Activated effector memory CD4-positive, alpha-beta T cell treated with Interleukin-2 at 50 U/mL for 16 hours (primary cell): ENCODE measurements at places on chromosomes 3 and 15.

DNA sequence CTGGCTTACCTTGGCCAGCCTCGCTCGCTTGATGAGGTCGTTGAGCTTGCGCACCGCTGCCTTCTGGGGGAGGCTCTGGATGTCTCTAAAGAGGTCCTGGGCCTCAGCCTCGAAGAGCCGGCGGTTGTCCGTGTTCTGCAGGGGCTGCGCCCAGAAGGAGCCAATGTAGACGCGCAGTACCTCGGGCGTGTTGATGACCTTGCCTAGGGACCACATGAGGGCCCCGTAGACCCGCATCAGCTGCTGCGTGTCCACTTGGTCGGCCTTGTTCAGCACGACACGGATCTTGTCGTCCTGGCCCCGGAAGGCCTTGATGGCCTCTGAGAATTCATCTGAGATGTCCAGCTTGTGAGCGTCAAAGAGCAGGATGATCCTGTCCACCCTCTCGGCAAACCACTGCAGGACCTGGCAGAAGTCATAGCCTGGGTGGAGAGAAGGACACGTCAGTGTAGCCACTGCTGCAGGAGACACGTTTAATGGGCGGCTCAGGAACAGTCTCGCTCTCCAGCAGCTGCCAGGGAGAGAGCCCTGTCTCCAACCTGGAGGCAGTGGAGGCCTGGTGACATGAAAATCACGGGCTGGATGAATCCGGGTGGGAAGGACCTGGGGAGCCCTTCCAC is 25.5 kb upstream of the SPTBN5 start:
- DNase-seq = no peak

- no peak for DNase-seq
These were observed 90.6 kb downstream of the CNTN3 start for GRCh38 chr3:74523811-74524210.

- no peak for DNase-seq
These were observed 1.3 kb downstream of the CX3CR1 start for GRCh38 chr3:39278616-39278935.

DNA sequence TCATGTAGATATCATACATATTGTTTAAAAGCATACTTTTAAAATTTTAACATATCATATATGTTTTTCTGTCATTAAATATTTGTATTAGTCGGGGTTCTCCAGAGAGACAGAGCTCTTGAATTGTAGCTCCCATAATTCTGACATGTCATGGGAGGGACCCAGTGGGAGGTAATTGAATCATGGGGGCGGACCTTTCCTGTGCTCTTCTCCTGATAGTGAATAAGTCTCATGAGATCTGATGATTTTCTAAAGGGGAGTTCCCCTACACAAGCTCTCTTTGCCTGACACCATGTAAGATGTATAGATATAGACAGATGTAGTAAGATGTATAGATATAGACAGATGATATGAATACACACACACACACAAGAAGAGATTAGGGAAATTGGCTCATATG is 161.2 kb upstream of the ABI3BP start:
- DNase-seq = no peak

GRCh38 chr15:69038508-69038907 is 24.0 kb downstream of the NOX5 start:
- DNase-seq = no peak

DNA sequence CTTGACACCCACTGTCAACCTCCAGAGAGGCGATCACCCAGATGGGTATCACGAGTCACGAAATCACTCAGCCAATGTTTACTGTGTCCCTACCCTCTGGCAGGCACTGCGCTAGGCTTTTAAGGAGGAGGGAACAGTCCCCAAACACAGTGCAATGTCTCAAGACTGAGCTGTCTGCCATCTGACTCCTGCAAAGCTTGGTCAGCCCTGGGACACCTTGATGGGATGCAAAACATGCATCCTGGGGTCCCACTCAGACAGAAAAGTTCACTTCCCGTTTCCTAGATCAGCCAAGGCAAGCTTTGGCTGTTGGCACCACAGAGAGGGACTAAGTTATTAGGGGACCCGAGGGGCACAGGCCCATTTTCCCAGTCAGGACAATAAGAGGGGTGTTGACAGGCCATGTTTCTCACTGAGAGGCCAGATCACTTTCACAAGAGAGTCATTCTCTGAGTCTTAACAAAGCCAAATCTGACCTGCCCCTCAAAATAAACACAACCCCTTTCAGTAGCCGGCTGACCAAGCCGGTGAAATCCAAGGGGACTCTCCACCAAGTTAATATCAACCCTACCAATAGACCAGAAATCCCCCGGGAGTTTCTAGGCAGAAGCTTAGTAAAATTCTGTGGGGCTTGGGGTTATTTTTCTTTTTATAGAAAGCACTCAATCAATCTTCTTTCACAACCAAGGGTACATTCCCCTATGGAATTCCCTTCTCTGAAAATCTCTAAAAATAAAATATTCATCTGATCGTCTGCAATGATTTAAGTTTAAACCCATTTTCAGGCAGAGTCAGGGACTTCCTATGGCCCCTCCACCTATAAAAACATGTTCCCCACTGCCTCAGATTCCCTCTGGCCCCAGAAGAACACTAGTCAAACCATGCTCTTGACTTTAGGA is 3.5 kb downstream of the RFTN1 start:
- no peak for DNase-seq

DNA sequence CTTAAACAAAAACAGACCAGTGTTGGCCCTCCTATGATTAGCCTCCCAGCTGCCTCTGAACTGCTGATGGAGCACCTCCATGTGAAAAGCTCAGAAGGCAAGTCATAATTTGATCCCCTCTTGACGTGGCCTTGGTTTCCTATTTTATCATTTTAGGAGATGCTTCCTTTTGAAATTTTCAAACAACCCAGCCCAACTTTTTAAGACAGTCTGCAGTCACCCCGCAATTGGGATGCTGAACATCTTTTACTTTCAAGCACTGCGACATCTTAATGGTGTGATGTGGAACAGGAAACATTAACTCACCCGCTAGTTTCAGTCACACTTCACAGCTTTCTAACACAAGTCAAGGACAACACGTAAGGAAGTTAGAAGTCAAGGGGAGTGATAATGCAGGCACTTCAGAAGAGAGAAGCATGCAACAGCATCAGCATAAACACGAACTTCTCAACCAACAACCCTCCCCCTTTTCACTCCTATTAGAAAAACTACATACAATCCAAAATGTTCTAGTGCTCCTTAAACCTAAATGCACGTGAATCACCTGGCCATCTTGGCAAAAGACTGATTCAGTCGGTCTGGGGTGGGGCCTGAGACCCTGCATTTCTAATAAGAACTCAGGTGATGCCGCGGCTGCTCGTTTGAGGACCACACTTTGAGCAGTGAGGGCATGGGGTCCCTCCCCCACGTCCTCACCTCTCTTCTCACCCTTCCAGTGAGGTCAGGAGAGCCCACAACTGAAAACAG is 161.5 kb downstream of the FOXP1 start:
- DNase-seq = no peak

GRCh38 chr3:3851621-3852323 is 52.5 kb downstream of the LRRN1 start:
- DNase-seq = no peak

- DNase-seq = no peak
These were observed 82.1 kb upstream of the BCHE start for GRCh38 chr3:165919284-165919683.

DNA sequence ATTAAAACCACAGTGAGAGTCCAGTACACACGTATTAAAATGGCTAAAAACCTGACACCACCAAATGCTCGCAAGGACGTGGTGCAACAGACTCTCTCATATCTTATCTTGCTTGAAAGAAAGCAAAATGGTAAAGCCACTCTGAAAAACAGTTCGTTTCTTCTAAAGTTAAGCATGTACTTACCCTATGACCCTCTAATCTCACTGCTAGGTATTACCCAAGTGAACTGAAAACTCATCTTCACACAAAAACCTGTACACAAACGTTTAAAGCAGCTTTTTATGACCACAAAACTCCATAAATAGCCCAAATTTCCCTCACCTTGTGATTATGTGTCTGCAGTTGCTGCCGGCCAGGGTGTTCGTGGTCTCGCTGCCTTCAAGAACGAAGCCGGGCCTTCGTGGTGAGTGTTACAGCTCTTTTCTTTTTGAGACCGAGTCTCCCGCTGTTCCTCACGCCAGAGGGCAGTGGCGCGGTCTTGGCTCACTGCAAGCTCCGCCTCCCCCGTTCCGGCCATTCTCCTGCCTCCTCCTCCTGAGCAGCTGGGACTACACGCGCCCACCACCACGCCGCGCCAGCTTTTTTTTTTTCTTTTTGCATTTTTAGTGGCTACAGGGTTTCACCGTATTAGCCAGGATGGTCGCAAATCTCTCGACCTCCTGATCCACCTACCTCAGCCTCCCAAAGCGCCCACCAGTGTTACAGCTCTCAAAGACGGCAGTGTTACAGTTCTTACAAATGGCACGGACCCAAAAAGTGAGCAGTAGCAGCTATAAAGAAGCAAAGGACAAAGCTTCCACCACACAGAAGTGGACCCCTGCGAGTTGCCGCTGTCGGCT is 165.4 kb downstream of the TJP1 start:
- DNase-seq = no peak

DNA sequence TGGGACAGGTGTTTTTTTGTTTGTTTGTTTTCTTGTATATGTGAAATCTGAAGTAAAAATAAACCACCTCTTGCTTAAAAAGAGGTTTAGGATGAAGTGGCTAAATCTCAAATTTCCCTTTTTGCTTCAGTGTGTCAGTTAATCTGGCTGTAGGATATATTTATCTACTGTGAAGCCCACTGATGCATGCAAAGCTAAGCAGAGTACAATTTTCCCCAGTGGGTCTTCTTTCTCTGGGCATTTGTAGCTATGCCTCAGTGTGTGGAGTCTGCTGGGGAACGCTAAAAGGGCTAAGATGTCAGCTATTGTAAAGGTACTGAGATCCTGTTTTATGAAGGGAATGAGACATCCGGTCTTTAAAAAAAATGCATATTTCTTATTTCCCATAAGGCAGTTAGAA is 190.6 kb downstream of the TCF12 start:
- no peak for DNase-seq

- DNase-seq = no peak
These were observed 7.3 kb downstream of the TBC1D2B start for GRCh38 chr15:78070049-78070700.

DNA sequence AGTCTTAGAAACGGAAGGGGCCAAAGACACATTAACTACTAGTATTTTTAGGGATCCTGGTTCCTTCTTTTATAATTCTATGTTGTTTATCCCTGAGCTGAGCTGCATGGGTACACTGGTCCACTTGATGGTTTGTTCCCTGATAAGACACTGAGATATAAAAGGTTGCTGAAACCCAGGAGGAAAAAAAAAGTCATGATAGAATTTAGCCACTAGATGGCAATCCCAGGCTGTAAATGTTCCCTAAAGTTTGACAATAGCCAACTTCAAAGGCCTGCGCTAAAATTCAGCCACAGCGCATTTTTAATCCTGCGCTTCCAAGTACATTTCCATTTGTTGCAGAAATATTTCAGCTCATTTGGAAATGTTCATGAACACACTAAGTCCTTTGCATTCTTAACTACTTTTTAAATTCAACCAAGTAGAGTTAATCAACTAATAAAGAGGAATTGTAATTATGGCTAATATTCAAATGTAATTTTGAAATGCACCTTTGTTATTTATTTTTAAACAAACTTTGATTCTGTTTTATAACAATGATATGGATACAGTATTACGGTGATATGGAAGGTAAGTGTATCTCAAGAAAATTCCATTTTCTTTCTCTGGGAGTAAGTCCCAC is 249.3 kb upstream of the FEZF2 start:
- no peak for DNase-seq

DNA sequence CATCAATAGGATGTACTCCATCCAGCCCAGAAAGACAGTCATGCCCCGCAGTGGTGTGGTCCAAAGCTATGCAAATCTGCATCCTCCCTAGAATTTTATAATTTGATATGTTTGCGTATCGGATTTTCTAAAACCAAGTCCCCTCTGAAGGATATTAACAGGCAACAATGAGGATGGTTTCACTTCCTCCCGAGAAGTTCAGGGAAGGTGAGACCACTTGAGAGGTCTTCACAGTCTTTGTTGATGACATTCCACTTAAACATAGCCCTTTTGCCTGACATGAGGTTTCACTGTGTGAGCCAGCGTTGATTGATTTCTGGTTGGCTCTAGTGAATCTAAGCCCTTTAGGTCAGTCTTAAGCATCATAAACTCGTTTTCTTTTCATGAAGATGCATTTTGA is 276.1 kb downstream of the NR2F2 start:
- no peak for DNase-seq

DNA sequence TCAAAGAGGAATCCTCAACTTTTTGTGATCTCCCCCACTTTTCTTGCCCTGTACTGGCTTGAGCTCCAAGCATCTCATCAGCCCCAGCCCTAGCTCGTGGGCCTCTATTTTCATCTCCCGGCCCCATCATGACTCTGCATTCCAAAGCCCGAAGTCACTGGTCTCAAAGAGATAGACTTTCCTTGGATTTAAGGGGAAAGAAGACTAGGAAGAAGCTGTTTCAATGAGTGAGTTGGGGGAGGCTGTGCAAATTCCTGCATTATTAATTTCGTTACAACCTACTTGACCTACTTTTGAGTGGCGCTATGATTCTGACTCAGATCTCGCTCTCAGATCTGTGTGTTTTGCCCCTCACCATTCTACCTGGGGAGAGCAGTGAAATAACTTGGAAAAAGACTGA is 266.6 kb upstream of the TBL1XR1 start:
- no peak for DNase-seq

- DNase-seq = no peak
These were observed 189.3 kb downstream of the EDEM1 start for GRCh38 chr3:5376761-5377160.

DNA sequence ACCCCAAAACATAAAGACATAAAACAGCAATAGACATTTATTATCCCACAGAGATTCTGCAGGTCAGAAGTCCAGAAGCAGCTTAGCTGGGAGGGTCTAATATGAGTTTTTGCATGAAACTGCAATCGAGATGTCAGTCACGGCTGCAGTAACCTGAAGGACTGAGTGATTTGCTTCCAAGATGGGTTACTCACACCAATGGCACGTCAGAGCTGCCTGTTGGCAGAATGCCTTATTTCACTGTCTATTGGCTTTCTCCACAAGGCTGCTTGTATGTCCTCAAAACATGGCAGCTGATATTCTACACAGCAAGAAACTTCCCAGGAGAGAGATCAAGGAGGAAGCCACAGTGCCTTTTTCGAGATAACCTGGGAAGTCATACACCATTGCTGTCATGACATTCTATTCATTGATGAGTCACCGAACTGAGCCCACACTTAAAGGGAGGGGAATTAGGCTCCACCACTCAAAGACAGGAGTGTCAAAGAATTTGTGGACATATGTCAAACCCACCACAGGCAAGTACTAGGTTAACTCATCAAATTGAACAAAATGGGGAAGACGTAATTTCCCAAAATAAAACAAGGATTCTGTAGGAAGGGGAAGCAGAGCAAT is 122.2 kb downstream of the SYNPR start:
- no peak for DNase-seq

- DNase-seq = no peak
These were observed 276.2 kb downstream of the FEZF2 start for GRCh38 chr3:62097121-62097520.
